Esophagus squamous epithelium (tissue), 5 donors: ENCODE measurements at places on chromosomes 11 and 22.

- DNase-seq: no peak
These were observed 7.7 kb upstream of the MMP12 start for GRCh38 chr11:102882389-102883024.

DNA sequence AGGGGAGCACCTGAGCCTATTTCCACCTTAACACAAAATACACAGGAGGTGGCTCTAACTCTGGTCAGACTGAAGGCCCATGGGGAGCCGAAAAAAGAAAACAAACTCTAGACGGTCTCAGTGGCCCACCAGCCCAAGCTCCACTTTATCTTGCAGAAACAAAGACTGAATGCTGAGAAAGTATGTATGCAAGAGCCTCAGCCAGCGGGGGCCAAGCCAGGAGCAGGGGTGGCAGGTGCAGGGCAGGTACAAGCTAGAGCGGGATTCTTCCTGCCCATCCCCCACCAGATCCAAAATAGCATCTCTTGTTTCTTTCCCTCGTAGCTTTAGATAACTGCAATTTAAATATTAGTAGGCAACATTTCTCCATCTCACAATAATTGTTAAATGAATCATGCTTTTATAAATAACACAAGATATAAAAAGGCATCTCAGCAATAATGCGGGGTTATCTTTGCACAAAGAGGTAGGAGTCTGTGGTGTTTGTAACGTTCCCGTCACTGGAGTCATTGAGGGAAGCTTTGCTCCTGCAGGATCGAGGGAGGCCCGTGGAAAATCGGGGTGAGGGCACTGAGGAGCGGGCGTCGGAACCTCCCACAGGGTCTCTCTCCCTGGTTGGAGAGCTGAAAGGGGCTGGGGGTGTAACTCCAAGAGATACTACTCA lies 418.0 kb downstream of the SHANK2 start:
- DNase-seq: no peak

GRCh38 chr11:130413405-130414106 lies 14.9 kb downstream of the ADAMTS8 start:
- DNase-seq: no peak

DNA sequence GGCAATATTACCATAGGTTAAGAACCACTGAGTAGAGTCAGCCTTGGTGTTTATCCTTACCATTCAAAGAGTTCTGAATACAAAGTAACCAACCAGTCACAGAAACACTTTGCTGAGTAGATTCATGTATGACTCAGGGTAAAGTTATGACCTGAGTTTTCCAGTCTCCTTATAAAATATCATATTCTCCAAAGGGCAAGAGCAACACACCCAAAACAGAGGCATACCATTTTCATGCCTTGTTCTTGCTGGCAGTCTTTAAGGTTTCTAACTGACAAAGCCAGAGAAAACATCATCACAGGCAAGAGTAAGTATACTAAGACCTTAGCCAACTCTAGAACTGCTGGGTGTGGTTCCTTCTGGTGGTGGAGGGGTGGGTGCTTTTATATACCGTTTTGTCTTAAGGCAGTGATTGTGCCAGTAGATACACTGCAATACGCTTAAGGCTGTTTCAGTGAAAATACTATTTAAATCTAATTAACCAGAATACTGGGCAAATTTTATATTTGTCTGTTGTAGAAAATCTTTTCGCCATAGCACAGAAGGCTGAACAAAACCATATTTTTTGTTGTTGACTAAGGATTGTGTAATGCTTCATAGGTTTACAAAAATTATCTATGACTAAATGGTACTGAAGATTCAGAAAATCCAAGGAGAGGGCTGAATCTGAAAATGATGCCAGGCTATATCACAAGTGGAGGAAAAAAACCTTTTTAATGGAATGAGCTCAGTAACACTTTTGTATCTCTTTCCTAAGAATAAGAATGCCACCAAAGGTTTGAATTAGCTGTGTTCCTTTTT lies 3.0 kb downstream of the ATL3 start:
- no peak for DNase-seq

GRCh38 chr22:36532466-36532865 lies 3.5 kb upstream of the EIF3D start:
- no peak for DNase-seq
